Stomach (tissue), 19 donors: ENCODE measurements at places on chromosomes 1 and 21. TPM values are rescaled to one million over a fixed set of nuclear protein-coding genes. Genes with fewer than 3 reads are reported as not detected.

DNA sequence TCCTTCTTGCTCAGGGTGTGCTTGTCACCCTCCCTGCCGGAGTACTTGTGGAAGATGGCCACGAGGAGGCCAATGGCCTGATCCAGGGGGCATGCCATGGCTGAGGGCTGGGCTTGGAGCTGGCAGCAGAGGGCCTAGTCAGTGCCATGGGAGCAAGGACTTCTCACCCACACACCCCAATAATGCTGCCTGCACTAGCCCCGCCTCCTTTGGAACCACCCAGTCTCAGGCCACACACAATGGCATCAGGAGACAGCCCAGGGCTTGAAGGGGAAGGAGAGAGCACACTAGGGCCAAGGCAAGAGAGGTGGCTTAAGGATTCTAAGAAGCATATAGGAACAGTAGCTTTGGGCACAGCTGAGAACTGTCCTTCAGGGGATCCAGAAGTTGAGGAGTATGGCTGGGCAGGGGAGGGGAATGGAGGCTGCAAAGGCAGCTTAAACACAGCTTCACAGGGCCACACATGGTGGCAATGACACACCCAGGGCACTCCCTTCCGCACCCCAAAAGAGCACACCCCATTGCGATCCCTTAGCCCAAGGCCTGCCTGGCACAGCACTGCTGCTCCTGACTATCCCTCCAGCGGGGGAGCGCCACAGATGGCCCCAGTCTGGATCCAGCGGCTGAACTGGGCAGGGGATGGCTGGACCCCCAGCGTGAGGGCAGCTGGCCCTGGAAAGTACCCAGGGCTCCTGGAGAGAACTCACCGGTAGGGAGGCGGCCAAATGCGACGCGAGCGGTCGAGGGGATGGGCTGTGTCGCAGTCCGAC is at the start of gene S100A6:
TSS of gene S100A6 (minus strand) at position 750 of the 770 bp plus-strand sequence. CDS start at position 98, 652 bp downstream.
- peak within 1 kb of the TSS; percentile 99 for H3K27ac ChIP-seq
- H3K27me3 ChIP-seq = no peaks in the 10 kb centered on the region
- H3K4me1 ChIP-seq = peaks cover 60% of the 10 kb centered on the region
- peak within 1 kb of the TSS; percentile 78 for H3K4me3 ChIP-seq
- peak; percentile 80 for DNase-seq

- no peaks in the 10 kb centered on the region for H3K36me3 ChIP-seq
- H3K4me3 ChIP-seq = no peak overlapping the region
- no peak overlapping the region for H3K27ac ChIP-seq
- H3K27me3 ChIP-seq = no peaks in the 10 kb centered on the region
- DNase-seq = no peak
- no peaks in the 10 kb centered on the region for H3K4me1 ChIP-seq
Measured at GRCh38 chr1:33763406-33763805, 100.5 kb upstream of the HMGB4 start.

DNA sequence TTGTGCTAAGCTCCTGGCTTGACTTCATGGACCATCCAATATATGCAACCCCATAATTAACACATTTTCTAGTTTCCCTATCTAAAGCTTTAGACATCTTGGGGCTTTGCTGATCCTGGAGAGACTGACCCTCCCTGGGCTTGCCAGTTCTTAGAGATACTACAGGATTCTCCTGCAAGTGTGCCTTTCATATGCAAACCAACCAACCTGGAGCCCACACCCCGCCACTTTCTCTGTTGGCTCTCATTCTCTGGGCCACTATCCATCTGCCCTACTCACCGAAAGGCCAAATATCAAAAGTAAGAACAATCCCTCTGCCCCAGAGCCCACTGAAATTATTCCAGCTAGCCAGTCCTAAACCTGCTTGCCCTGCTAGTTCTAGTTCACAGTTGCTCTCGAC is 2.2 kb upstream of the GBP6 start:
- H3K27ac ChIP-seq = no peak overlapping the region
- H3K36me3 ChIP-seq = no peaks in the 10 kb centered on the region
- H3K4me1 ChIP-seq = peaks cover 34% of the 10 kb centered on the region
- no peaks in the 10 kb centered on the region for H3K27me3 ChIP-seq
- H3K4me3 ChIP-seq = no peak overlapping the region
- no peak for DNase-seq

- no peak for DNase-seq
- no peak overlapping the region for H3K4me3 ChIP-seq
- peak overlapping the region; percentile 70 for H3K27ac ChIP-seq
- H3K4me1 ChIP-seq = peaks cover 22% of the 10 kb centered on the region
- H3K27me3 ChIP-seq = no peaks in the 10 kb centered on the region
Measured at GRCh38 chr21:44926331-44927101, 5.8 kb upstream of the ITGB2 start.

DNA sequence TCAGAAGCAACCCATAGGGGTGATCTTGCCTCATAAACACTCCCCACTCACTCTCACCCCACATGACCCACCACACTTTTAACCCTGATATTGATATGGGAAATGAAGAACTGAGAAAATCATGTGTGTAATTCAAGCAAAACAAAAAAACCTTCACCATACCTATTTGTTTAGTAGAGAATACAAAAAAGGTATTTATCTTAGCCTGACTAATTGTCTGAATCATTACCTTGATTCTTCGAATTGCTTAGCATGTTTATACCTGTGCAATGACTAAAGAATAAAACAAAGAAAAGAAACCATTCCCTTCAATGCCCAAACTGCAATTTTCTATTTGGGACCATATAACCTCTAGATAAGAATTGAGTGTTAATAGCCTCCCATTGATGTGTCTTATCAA is 1.8 kb downstream of the CLDN17 start:
- no peaks in the 10 kb centered on the region for H3K36me3 ChIP-seq
- no peaks in the 10 kb centered on the region for H3K4me1 ChIP-seq
- no peak overlapping the region for H3K4me3 ChIP-seq
- no peaks in the 10 kb centered on the region for H3K27me3 ChIP-seq
- no peak overlapping the region for H3K27ac ChIP-seq

DNA sequence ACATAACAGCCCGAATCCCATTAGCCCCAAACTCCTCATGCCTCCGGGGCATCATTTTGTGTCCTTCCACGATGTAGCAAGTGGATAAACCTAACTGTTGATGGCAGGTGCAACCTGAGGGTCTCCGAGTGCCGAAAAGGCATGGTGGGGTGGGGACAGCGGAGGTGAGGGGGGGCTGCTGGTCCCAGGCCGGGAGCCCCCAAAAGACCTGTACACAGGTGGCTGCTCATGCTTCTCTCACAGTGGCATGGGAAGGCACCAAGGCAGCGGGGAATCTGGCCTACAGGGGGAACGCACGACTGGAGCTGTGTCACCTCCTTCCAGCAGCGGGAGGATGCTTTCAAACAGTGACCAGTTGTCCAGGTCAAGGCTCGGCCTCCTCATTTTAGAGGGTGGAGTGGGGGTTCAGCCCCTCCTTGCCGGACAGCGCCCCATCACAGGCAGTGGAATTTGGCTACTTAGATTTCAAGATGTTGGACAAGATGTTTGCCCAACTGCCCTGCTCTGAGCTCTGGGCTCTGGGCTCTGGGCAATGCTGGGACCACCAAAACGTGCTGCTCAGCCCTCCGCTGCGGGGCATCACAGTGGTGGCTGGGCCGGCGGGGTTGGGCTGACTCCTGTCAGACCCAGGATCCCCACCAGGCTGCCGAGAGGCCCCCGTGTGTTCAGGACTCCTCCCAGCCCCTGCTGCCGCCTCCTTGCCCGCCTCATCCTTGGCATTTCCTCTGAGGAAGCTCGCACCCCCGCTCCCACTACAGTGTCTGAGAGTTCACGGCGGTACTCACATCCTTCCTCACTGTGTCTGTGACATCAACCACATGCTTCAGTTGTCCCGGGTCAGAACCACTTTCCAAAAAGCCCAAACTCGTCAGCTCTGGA is 7.6 kb downstream of the DNMT3L start:
- H3K27ac ChIP-seq = no peak overlapping the region
- no peaks in the 10 kb centered on the region for H3K27me3 ChIP-seq
- H3K36me3 ChIP-seq = no peaks in the 10 kb centered on the region
- DNase-seq = no peak
- H3K4me1 ChIP-seq = no peaks in the 10 kb centered on the region
- no peak overlapping the region for H3K4me3 ChIP-seq

- H3K4me1 ChIP-seq = no peaks in the 10 kb centered on the region
- no peak for DNase-seq
- no peak overlapping the region for H3K27ac ChIP-seq
- no peaks in the 10 kb centered on the region for H3K27me3 ChIP-seq
Measured at GRCh38 chr21:17185674-17186073, 327.2 kb upstream of the CXADR start.

GRCh38 chr1:37701051-37701450 is 8.7 kb downstream of the CDCA8 start:
- DNase-seq = no peak
- no peak overlapping the region for H3K4me3 ChIP-seq
- H3K27ac ChIP-seq = no peak overlapping the region
- H3K36me3 ChIP-seq = peaks cover 40% of the 10 kb centered on the region
- no peaks in the 10 kb centered on the region for H3K27me3 ChIP-seq
- H3K4me1 ChIP-seq = no peaks in the 10 kb centered on the region

- H3K36me3 ChIP-seq = no peaks in the 10 kb centered on the region
- H3K4me1 ChIP-seq = peaks cover 40% of the 10 kb centered on the region
- H3K4me3 ChIP-seq = peak overlapping the region; percentile 91
Measured at GRCh38 chr21:44874497-44875315, 1.2 kb upstream of the PTTG1IP start.

DNA sequence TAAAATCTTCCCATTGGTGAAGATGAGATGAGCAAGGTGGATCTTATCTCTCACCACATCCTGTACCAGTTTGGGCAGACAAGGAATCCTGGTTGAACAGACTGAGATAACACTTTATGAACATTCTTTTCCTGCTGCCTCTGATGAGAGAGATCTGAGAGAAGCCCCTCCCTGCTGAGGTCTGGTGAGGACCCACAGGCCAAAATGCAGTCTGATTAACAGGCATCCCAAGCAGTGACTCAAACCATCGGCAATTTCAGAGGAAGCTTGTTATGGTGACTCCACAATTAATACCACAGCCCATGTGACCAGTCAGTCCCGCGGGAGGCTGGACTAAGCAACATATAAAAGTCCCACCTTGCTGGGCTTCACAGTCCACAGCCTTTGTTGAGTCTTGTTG is at the start of gene PRR9:
TSS of gene PRR9 (plus strand) at position 373 of the 400 bp plus-strand sequence. CDS start 561 bp downstream, outside the sequence.
- H3K4me1 ChIP-seq = no peaks in the 10 kb centered on the region
- no peak for DNase-seq
- no peaks in the 10 kb centered on the region for H3K36me3 ChIP-seq
- no peak within 1 kb of the TSS for H3K27ac ChIP-seq
- no peaks in the 10 kb centered on the region for H3K27me3 ChIP-seq

DNA sequence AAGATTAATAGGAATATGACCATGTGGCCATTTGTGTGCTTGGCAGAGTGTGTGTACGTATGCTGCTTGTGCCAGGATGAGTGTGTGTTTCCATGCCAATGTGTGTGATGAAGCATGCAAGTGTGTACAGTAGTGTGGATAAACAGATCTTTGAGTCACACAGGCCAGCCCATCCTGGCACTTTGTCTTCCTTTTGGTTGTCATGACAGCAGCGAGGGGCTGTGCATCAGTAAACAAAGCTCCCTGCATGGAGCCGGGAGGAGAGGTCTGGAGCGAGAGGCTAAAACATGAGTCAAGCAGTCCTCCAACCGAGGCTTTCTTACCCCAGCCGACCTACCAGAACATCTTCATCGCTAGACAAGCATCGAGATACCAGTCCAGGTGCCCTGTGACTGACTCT is 221.2 kb downstream of the CACNA1E start:
- DNase-seq = peak; percentile 57
- H3K4me1 ChIP-seq = no peaks in the 10 kb centered on the region
- H3K27me3 ChIP-seq = no peaks in the 10 kb centered on the region

DNA sequence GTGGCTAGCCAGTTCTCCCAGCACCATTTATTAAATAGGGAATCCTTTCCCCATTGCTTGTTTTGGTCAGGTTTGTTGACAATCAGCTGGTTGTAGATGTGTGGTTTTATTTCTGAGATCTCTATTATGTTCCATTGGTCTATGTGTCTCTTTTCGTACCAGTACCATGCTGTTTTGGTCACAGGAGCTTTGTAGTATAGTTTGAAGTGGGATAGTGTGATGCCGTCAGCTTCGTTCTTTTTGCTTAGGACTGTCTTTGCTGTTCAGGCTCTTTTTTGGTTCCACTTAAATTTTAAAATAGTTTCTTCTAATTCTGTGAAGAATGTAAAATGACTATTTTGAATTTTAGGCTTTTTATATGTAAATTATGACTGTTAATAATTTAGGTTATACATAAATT is 68.9 kb downstream of the WDR64 start:
- H3K27me3 ChIP-seq = no peaks in the 10 kb centered on the region
- H3K4me1 ChIP-seq = no peaks in the 10 kb centered on the region
- no peak overlapping the region for H3K27ac ChIP-seq
- no peak for DNase-seq

DNA sequence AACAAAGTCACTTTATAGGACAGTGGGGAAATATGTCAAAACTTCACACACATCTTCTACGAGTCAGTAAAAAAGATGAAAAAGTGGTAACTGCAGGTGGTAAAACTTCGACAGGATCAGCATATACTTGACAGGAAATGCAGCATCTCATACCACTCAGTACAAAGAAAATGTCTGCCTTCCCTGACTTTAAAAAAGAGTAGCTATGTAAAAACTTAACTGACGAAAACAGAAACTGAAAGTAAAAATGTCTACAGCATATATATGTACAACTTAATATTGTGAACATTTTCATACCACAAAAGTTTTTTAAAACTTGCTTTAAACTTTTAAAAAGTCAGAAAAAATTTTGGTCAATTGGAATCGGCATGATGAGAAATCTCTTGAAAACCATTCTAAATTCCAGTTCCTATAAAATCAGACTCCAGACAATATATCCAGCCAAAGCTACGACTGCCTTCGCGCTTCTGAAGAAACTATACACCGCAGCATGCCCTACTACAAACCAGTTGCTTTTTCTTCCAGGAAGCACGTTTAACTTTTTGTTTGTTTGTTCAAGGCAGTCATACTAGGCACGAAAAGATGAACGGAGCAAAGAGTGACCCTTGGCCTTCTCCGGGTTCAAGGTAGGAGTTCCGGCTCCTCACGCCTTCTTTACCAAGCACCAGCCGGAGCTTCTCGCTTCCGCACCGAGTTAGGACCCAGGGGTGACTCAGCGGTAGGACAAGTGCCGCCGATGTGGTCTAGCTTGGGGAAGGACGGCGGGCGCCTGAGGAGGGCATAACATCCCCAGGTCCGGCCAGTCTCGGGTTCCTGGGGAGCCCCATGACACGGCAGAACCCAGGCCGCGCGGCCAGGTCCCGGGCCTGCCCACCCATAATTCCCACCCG is 612 bp downstream of the PSMA5 start:
- H3K27me3 ChIP-seq = no peaks in the 10 kb centered on the region
- H3K4me3 ChIP-seq = peak overlapping the region; percentile 81
- H3K4me1 ChIP-seq = peaks cover 44% of the 10 kb centered on the region
- peak overlapping the region; percentile 92 for H3K27ac ChIP-seq
- peaks cover 15% of the 10 kb centered on the region for H3K36me3 ChIP-seq

The KCNH1 gene
- total RNA-seq = 3.2 TPM

The PRDM16 gene
- 195 TPM for total RNA-seq

The SMCP gene
- not detected for total RNA-seq

The AMY1C gene
- not detected for total RNA-seq

The TMEM79 gene
- 2.9 TPM for total RNA-seq

The RGS8 gene
- total RNA-seq = not detected

The CELA3A gene
- total RNA-seq = 3.6 TPM

The SLC1A7 gene
- total RNA-seq = 0.45 TPM

The SV2A gene
- 0.58 TPM for total RNA-seq
